ENCODE measurements at places on chromosomes 13 and 19. TPM values are rescaled to one million over a fixed set of nuclear protein-coding genes. Genes with fewer than 3 reads are reported as not detected.

- DNase-seq: no peak
- no peaks in the 10 kb centered on the region for H3K4me1 ChIP-seq
- no peak overlapping the region for H3K27ac ChIP-seq
Observed at GRCh38 chr19:7969555-7969939, 26.1 kb upstream of the TIMM44 start.

The ELAVL3 gene
- not detected for total RNA-seq

GRCh38 chr19:41445575-41445974 is 2.6 kb downstream of the ERICH4 start:
- no peaks in the 10 kb centered on the region for H3K4me1 ChIP-seq
- no peaks in the 10 kb centered on the region for H3K27me3 ChIP-seq
- no peaks in the 10 kb centered on the region for H3K36me3 ChIP-seq
- H3K27ac ChIP-seq: no peak overlapping the region
- H3K4me3 ChIP-seq: no peak overlapping the region
- no peak for DNase-seq

DNA sequence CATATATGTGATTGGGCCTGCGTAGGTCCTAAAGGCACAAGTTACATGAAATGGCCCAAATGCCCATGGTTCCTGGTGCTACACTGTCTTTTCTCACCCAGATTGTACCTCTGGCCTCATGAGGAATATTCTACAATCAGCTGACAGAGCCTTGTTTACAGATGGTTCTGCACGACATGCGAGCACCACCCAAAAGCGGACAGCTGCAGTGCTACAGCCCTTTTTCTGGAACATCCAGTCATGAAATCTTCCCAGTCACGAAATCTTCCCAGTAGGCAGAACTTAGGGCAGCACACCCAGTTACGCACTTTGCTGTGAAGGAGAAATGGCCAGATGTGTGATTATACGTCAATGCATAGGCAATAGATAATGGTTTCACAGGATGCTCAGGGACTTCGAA is 7.7 kb upstream of the ELF1 start:
- no peaks in the 10 kb centered on the region for H3K36me3 ChIP-seq
- H3K27me3 ChIP-seq: no peaks in the 10 kb centered on the region
- peaks cover 15% of the 10 kb centered on the region for H3K4me1 ChIP-seq
- DNase-seq: no peak
- H3K27ac ChIP-seq: no peak overlapping the region

DNA sequence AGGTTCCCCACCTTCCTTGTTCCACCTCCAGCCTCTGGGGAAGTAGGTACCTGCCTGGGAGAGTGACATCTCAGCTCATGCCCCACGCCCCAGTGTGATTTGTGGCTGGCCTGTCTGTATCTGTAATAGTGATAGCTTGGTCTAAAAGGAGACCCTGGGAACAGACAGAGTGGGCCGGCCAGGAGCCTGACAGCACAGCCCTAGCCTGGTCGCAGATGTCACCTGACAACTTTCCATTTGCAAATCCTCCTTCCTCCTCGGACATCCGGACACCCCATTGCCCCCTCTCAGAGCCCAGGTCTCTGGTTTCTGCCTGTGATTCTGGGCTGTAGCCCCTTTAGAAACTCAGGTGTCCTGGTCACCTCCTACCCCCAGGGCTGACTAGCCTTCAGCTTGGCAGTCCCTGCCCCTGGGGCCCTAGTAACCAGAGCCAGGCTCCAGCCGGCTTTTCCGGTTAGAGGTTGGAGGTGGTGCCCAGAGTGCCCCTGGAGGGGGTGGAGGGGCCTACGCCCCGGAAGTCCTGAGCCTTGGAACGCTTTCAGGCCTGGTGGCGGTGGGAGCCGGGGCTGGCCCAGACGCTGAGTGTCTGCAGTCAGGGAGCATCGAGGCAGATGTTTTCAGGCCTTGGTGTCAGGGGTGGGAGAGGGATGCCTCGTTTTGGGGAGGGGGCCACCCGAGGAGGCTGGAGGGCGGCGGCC is 6.5 kb downstream of the LRRC8E start:
- no peak overlapping the region for H3K4me3 ChIP-seq
- H3K27me3 ChIP-seq: no peaks in the 10 kb centered on the region
- H3K27ac ChIP-seq: peak overlapping the region; percentile 47
- DNase-seq: peak; percentile 83
- no peaks in the 10 kb centered on the region for H3K36me3 ChIP-seq
- no peaks in the 10 kb centered on the region for H3K4me1 ChIP-seq

DNA sequence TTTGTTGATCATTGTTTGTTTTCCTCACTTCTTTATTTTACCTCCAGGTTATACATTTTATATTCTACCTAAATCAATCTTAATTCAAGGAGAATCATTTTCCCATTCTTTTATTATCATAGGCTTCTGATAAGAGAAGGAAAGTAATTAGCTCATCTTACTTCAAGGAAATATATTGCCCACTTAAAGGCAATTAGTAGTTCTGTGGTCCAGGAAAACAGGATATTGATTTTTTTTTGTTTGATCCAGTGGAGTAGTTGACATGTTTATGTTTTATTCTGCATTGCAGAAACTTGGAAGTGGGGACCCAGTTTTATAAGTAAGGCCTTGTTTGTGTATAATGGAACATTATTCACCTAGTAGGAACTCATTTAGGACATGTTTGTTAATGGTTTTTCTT is 390.6 kb downstream of the NDFIP2 start:
- no peaks in the 10 kb centered on the region for H3K4me1 ChIP-seq
- no peak overlapping the region for H3K4me3 ChIP-seq
- H3K27ac ChIP-seq: no peak overlapping the region
- DNase-seq: no peak

The KCNC3 gene
- 12.8 TPM for total RNA-seq

GRCh38 chr13:21530656-21531055 is 71.6 kb upstream of the ZDHHC20 start:
- H3K4me3 ChIP-seq: no peak overlapping the region
- peaks cover 8% of the 10 kb centered on the region for H3K36me3 ChIP-seq
- no peak for DNase-seq
- no peaks in the 10 kb centered on the region for H3K4me1 ChIP-seq
- no peak overlapping the region for H3K27ac ChIP-seq

The FUT2 gene
- 0.81 TPM for total RNA-seq

- H3K36me3 ChIP-seq: no peaks in the 10 kb centered on the region
- no peak overlapping the region for H3K27ac ChIP-seq
- no peaks in the 10 kb centered on the region for H3K4me1 ChIP-seq
- H3K4me3 ChIP-seq: no peak overlapping the region
- no peaks in the 10 kb centered on the region for H3K27me3 ChIP-seq
- DNase-seq: no peak
Observed at GRCh38 chr13:34681405-34681955, 260.6 kb upstream of the NBEA start.

GRCh38 chr13:52804202-52804641 is 44.2 kb downstream of the PCDH8 start:
- DNase-seq: no peak
- no peak overlapping the region for H3K27ac ChIP-seq
- no peaks in the 10 kb centered on the region for H3K4me1 ChIP-seq
- H3K36me3 ChIP-seq: no peaks in the 10 kb centered on the region

The NMRK2 gene
- total RNA-seq: 1.6 TPM

GRCh38 chr13:100490692-100491091 is 97.9 kb downstream of the GGACT start:
- no peaks in the 10 kb centered on the region for H3K27me3 ChIP-seq
- peaks cover 16% of the 10 kb centered on the region for H3K4me1 ChIP-seq
- H3K4me3 ChIP-seq: no peak overlapping the region
- H3K27ac ChIP-seq: peak overlapping the region; percentile 51
- no peaks in the 10 kb centered on the region for H3K36me3 ChIP-seq

The GSX1 gene
- total RNA-seq: not detected

The PRR20C gene
- total RNA-seq: not detected

DNA sequence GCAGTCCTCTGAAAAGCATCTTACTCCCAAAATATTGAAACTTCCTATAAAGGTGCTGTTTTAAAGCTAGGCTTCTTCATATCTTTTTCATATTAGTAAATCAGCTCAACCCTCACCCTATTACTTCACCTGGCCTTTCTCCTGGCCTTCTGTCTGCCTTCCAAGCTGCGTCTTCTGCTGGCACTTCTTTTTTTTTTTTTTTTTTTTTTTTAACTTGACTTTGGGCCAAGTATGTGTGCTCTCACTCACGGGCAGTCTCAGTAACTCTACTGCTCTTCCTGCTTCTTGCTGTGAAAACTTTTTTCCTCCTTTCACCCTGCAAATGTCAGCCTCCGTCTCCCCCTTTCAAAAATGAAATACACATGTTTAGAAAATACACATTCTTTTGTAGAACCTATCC is 41.2 kb upstream of the KCTD4 start:
- H3K4me1 ChIP-seq: peaks cover 11% of the 10 kb centered on the region
- DNase-seq: no peak
- H3K27me3 ChIP-seq: no peaks in the 10 kb centered on the region
- H3K27ac ChIP-seq: no peak overlapping the region

- H3K4me3 ChIP-seq: no peak overlapping the region
- no peak overlapping the region for H3K27ac ChIP-seq
- H3K36me3 ChIP-seq: no peaks in the 10 kb centered on the region
- H3K4me1 ChIP-seq: no peaks in the 10 kb centered on the region
Observed at GRCh38 chr19:11410682-11411081, 8.4 kb downstream of the RGL3 start.

DNA sequence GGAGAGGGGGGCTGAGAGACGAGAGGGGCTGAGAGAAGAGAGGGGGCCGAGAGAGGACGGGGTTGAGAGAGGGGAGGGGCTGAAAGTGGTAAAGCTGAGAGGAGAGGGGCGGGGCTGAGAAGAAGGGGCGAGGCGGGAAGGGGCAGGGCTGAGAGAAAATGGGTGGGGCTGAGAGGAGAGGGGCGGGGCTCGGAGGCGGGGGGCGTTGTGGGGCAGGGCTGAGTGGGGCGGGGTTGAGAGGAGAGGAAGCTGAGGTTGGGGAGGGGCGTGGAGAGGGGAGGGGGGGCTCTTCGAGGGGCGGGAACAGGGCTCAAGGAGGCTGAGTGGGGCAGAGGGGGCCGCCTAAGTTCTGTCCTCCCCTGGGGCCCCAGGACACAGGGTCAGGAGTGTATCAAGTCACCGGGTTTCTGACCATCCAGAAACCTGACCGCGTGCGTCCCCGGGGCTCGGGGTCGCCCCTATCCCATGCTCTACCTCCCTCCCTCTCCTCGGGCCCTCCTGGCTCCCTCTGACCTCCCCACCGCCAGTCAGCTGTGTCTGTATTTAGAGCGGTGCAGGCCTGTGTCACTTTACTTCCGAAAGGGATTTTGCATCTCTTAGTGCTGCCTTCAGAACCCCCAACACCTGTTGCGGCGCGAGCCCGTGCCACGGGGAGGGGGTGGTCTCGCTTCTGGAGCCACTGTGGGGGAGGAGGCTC is 38.6 kb upstream of the SEMA6B start:
- peaks cover 48% of the 10 kb centered on the region for H3K27me3 ChIP-seq
- DNase-seq: no peak
- H3K27ac ChIP-seq: no peak overlapping the region
- no peak overlapping the region for H3K4me3 ChIP-seq
- H3K36me3 ChIP-seq: no peaks in the 10 kb centered on the region

- H3K27ac ChIP-seq: no peak overlapping the region
- no peaks in the 10 kb centered on the region for H3K36me3 ChIP-seq
- H3K27me3 ChIP-seq: peaks cover 6% of the 10 kb centered on the region
- H3K4me1 ChIP-seq: no peaks in the 10 kb centered on the region
- H3K4me3 ChIP-seq: no peak overlapping the region
Observed at GRCh38 chr19:54586397-54586796, 7.0 kb upstream of the LILRA1 start.

DNA sequence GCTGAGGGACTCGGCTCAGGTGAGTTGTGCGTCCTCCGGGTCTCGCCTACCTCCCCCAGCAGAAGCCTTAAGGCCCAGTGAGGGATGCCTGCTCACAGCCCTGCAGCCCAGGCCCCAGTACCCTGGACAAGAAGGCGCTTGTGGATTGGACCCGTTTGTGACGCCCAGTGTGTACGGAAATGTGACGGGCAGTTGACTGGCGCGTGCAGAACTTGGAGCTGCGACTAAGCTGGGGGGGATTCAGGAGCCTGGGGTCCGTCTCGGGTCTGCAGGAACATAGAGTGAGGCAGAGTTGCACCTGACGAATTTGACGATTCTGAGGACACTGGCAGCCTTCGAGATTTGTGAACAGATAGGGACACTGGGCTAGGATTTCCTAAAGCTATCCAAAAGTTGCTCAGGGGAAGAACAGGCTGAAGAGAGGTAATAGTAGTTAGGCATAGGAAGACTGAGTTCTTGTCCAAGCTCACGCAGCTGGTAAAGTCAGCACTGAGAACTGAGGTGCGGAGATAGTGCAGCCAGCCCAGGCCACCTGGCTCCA is 519 bp downstream of the ZNF551 start:
- peaks cover 19% of the 10 kb centered on the region for H3K36me3 ChIP-seq
- DNase-seq: no peak
- peak overlapping the region; percentile 63 for H3K27ac ChIP-seq
- H3K4me1 ChIP-seq: peaks cover 13% of the 10 kb centered on the region
- H3K4me3 ChIP-seq: peak overlapping the region; percentile 98
- H3K27me3 ChIP-seq: no peaks in the 10 kb centered on the region

- DNase-seq: no peak
- no peak overlapping the region for H3K4me3 ChIP-seq
- no peaks in the 10 kb centered on the region for H3K27me3 ChIP-seq
- H3K4me1 ChIP-seq: peaks cover 14% of the 10 kb centered on the region
- H3K36me3 ChIP-seq: no peaks in the 10 kb centered on the region
- no peak overlapping the region for H3K27ac ChIP-seq
Observed at GRCh38 chr13:48528720-48529119, 4.2 kb downstream of the RCBTB2 start.

DNA sequence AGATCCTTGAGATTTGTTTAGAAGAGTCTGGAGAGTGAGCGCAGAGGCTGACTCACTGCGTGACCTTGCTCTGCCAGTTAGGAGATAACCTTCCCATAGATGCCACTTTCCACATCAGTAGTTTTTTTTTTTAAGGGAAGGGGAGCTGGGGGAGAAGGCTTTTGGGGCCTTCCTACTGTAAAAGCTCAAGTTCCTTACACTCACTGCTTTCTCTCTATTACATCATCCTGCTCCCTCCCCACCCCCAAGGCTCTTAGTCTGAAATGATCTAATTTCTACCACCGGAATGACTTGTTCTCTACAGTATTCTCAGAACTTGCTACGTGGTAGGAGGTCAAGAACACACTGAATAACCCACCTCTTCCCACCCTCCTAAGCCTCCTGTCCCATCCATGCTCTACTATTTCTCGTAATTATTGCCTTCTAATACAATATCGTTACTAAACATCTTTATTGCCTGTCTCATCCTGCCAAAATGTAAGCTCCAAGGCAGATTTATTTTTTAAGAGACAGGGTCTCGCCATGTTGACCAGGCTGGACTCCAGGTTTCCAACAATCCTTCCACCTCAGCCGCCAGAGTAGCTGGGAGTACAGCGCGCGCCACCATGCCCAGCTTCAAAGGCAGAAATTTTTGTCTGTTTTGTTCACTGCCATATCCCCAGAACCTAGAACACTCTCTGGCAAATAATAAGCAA is 1.2 kb downstream of the LONP1 start:
- no peak for DNase-seq
- peak overlapping the region; percentile 96 for H3K4me3 ChIP-seq
- peaks cover 6% of the 10 kb centered on the region for H3K36me3 ChIP-seq
- H3K4me1 ChIP-seq: peaks cover 13% of the 10 kb centered on the region
- H3K27ac ChIP-seq: peak overlapping the region; percentile 97

The CCDC169 gene
- total RNA-seq: 0.55 TPM

Data from upper lobe of right lung (tissue), 1 donor.